WERI-Rb-1 (cell line): ENCODE measurements at places on chromosomes 4 and X.
A peak's percentile ranks its signal among the peaks of the same experiment; 100 is the strongest.

- DNase-seq, result no peak
Measured at GRCh38 chr4:138562544-138562991, 320.4 kb upstream of the SLC7A11 start.

DNA sequence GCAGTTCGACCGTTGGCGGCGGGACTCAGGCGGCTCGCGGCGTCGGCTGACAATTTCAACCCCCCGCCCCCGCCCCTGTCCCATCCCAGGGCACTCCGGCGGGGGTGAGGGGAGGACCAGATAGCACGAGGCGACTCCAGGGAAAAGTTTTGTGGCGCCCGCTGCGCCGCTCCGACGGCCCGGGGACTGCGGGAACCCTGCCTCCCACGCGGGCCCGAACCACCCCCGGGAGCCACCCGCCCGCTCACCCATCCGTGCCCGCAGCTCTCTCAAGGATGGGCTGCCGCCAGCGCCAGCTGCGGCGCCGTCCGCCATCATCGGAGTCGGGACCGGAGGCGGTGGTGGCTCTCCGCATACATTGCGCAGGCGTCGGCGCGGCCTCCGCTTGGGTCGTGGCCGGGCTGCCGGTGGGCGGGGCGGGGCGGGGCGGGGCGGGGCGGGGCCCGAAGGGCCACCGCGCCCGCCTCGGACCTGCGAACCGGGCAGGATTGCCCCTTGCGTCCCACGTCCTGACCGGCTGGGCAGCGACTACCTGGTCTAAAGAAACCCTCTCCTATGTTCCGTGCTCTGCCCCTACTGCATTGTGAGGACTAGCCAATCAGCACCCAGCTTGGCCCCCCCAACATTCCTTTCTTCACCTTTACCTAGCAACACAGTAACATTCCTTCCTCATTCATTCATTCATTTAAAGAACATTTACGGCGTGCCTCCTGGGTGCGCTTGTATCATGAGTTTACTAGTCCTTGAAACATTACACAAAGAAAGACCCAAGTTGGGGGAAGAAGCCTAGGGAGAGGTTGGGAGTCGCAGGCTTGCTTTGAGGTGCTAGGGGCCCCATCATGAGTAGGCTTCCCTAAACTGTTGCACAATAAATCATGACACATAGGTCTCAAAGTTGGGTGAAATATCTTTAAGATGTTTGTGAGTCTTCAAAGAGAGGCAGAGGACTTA, at the start of gene MAP7D3:
Gene MAP7D3 (minus strand): TSS at position 360 of the 951 bp plus-strand sequence. CDS start 42 bp downstream, at position 318.
- DNase-seq, result peak; percentile 50

- no peak for DNase-seq
Measured at GRCh38 chrX:17012465-17012864, 66.0 kb downstream of the REPS2 start.

DNA sequence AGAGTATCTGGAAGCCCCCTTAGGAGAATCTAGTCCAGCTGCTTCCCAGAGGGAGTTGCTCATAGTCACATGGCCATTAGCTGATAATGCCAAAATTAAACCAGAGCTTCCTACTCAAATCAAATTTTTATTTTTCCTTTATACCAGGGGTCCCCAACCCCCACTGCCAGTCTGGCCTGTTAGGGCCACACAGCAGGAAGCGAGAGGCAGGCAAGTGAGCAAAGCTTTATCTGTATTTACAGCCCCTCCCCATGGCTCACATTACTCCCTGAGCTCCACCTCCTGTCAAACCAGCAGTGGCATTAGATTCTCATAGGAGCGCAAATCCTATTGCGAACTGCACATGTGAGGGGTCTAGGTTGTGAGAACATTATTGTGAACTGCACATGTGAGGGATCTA, 19.2 kb upstream of the TNIP3 start:
- DNase-seq, result no peak

DNA sequence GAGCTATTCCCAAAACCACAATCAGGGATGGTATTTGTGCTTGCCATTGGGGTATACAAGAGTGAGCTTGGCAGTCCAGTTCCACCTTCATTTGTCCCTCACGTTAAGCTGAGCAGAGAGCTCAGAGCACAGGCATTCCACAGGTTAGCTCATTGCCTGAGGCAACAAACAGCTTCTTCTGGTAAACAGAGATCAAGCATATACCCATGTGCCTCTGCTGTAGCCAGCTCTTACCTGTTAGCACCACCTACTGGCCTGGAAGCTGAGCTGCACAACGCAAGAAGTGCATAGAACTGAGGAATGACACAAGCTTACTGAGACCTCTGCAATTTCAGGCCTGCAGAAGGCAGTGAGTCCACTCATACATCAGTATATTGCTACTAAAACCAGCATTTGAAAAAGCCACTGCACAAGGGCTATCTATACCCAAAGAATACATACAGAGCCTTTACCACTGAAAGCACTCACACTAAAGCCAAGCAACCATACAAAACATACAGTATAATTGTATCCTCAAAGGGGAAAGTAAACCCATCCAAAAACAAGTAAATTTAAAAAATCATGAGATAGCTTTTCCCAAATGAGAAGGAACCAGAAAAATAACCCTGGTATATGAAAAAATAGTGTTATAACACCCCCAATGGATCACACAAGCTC, 258.3 kb upstream of the GABRA2 start:
- DNase-seq, result peak; percentile 65

DNA sequence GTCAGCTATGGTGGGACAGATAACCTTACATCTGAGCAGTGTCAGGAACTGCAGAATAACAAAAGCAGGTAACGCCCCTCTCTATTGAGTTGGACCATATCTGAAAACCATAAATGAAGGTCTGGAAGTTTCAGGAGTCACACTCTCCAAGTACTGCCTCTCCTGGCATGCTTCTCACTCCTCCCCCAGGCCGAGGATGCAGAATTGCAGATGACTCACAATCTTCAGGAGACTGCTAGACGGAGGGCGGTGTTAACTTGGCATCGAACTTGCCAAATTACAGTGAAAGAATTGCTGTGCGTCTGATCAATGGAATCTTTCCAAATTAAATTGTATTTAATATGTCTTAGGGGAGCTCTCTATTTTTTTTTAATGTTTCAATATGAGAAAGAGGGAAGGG, 67.1 kb upstream of the TRIM2 start:
- no peak for DNase-seq

GRCh38 chrX:103250977-103251376, 4.0 kb downstream of the TCEAL8 start:
- no peak for DNase-seq

- DNase-seq, result no peak
Measured at GRCh38 chr4:124046190-124046589, 649.6 kb downstream of the SPRY1 start.

DNA sequence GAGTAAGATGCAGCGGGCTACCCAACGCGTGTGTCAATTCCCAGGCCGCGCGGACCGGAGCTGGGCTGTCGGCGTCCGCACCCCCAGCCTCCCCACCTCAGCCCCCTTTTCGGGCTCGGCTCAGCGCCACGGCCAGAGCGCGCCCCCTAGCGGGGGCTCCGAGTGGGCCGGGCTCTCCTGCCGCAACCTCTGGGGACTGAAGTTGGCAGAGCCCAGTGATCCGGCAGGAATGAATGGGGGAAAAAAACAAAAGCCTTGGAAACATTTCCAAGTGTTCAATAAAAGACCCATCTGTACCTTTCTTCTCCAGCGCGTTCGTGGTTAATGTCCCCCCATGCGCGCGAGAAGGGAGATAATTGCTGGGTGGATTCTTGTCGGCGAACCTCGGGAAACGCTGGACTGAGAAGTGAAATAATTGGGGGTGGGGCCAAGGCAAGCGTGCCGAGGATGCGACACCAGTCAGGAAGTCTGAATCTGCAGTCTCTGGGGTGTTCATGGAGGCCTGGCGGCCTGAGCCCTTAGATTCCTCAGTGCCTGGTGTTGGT, 5.2 kb upstream of the ARX start:
- peak; percentile 45 for DNase-seq

- DNase-seq, result no peak
Measured at GRCh38 chrX:85309717-85310116, 65.9 kb downstream of the ZNF711 start.

- DNase-seq, result no peak
Measured at GRCh38 chr4:159111416-159111815, 8.5 kb downstream of the RAPGEF2 start.

DNA sequence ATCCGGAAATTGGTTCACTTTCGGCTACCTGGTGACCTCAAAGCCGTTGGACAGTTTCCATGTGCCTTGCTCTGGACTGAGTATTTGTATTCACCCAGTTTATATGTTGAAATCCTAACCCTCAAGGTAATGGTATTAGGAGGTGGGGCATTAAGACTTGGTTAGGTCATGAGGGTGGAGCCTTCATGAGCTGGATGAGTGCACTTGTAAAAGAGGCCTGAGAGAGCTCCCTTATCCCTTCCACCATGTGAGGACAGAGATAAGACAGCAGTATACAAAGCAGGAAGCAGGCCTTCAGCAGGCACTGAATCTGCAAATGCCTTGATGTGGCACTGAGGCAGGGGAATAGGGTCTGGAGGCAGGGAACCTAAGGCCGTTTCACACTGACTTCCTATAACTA, 5.3 kb upstream of the OPHN1 start:
- no peak for DNase-seq

DNA sequence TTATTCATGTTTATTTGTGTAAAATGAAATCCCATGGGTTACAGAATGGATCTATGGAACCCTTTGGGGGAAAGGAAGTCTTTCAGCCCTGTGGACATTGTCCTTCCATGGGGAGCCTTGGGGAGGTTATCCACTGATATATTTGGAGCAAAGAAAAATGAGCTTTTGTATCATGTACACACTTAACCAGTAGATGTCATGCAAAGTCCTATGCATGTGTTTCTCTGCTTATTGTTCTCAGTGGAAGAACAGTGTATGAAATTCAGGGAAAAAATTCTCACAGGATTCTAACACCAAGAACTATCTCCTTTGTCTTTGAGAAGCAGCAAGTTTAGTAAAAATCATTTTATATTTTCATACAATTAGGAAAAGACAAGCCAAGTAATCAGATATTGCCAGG, 105.3 kb downstream of the DTHD1 start:
- DNase-seq, result no peak

DNA sequence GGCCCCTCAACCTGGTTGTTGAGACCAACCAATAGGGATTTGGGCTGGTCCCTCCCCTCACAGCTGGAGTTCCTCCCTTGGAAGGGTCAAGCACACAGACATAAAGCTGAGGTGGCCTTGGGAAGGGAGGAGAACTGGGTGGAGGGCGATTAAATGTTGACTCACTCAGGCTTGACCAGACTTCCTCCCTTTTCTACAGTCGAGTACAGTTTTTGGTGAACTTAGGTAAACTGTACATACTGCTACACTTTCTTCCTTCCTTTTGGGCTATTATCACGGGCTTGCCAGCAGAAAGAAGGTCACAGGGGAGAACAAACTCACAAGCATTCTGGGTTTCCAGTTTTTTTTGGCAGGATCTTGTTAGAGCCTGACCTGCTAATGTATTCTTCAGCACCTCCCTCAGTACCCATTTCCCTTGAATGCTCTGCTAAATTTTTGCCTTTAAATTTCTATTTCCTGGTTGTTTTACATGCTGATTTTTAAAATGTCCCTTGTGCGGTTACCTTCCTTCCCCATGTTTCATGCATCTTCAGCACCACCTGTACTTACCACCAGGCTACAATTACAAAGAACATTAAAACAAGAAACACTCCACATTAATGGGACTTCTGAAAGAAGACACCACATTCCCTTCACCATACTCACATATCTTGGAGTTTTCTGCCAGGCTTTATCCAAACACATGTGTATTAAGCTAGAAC, 135.2 kb upstream of the RASGEF1B start:
- DNase-seq, result no peak

GRCh38 chr4:85829276-85830051, 354.5 kb downstream of the ARHGAP24 start:
- DNase-seq, result no peak

DNA sequence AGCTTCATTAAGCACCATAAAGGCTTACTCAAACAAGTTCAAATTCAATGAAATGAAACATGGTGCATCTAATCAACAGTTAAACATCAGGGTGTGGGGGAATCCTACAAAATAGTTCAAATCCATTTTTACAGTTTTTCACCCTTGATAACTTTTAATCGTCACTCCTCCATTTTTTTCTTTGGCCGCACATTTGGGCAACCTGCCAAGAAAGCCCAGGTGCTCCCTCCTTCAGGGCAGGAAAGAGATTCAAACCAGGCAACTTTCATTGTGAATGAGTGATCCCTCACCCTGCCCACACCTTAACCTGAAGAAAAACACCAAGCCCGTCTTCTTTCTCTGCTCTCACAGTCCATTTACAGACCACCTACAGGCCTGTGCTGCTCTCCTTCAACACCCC, 24.9 kb downstream of the TRIM61 start:
- no peak for DNase-seq

DNA sequence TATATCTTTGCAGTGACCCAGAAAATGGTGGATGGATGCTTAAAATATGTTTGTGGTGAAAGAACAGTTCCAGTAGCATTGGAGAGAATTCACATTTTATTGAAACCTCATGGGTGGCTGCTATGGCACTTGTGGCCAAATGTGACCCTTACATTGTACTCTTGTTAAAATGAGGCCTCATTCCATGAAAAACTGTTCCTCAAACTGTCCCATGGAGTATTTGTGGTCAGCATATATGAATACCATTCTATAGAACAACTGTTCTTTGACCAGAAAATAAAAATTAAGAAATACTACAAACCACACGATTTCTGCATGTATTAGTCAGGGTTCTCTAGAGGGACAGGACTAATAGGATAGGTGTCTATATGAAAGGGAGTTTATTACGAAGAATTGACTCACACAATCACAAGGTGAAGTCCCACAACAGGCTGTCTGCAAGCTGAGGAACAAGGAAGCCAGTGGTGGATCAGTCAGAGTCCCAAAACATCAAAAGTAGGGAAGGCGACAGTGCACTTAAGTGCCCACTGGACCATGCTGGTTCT, 35.1 kb downstream of the GEMIN8 start:
- DNase-seq, result no peak

DNA sequence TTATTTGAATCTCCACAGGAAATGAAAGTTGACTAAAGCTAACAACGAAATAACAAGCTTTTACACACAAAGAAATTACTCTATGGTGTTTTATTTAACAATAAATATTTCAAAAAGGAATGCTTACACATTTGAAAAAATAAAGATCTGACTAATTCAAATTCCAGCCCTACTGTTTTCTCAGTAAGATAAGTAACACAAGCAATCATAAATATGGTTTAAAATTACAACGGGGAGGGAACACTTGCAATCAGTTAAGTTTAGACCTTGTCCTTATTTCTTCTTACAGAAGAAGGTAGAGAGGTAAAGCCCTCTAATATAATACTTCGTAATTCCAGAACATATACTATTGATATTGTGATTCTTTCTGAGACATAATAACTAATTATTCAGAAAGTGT, 158.5 kb downstream of the DHX15 start:
- no peak for DNase-seq

GRCh38 chrX:57595381-57595811, 3.6 kb downstream of the ZXDB start:
- DNase-seq, result no peak
